ENCODE measurements at places on chromosomes 7 and 10.

- no peak for DNase-seq
Observed at GRCh38 chr10:133511907-133512528, 15.1 kb upstream of the CYP2E1 start.

- no peak for DNase-seq
Observed at GRCh38 chr7:26376175-26376917, 84.7 kb downstream of the SNX10 start.

DNA sequence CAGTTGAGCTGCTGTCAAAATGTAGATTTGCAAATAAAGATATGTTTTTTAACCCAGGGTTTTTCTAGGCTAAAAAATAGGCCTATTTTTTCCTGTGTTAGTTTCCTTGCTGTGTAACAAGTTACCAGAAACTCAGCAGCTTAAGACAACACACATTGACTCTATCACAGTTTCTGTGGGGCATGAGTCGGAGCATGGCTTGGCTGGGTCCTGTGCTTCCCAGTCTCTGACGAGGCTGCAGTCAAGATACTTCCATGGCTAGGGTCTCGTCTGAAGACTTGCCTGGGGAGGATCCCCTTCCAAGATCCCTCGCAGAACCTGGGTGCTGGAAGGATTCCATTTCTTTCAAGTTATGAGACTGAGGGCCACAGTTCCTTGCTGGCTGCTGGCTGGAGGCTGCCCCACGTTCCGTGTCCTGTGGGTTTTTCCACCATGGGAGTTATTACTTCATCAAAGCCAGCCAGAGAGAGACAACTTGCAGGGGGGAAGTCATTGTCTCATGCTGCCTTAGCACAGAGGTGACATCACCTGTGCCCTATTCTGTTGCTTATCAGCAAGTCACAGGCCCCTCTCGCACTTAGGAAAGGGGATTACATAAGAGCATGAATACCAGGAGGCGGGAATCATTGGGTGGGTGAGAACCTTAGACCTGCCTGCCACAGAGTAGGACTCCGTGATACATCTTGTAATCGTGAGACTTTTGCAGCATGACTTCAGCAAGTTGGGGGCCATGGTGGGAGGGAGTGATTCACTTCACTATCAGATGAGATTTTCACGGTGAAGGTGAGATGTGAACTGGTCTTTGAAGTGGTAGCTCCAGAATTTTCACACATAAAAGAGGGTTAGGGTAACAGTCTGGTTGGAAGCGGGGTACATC is 77.9 kb downstream of the CCNY start:
- DNase-seq = peak; percentile 56

DNA sequence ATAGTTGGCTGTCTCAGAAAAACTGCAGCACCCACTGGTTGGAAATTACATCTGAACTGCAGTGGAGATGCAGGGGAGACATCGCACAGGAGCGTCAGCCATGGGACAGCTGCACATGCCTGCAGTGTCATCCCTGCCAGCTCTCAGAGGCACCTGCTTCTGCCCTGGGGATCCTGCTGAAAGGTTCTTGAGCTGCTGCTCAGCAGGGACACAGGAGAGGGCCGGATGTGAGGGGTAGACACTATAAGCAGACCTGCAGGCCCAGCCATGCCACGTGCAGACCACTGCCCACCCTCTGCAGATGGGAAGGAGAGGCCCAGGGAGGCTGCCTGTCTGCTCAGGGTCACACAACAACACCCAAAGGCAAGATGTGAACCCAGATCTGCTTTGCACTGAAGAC is 601.4 kb downstream of the DNAJB6 start:
- DNase-seq = no peak

DNA sequence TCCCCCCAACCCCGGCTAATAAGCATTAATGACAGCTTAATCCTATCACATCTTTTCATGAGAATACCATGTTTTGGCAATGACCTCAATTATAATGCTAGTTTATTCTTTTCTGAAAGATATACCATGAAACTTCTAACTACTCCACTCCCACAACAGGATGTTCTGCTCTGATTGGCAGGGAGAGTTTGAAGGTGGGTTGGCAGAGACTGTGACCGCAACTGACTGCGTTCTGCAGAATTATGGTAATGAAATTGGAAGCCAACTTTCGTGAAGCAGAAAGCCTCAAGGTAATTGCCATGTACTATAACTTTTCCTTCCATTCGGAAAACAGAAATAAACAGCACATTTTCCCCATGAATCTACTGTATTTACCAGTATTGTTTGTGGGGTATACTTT is 288.2 kb upstream of the SEMA3D start:
- DNase-seq = no peak

GRCh38 chr10:11181978-11182377 is 164.3 kb downstream of the CELF2 start:
- no peak for DNase-seq

DNA sequence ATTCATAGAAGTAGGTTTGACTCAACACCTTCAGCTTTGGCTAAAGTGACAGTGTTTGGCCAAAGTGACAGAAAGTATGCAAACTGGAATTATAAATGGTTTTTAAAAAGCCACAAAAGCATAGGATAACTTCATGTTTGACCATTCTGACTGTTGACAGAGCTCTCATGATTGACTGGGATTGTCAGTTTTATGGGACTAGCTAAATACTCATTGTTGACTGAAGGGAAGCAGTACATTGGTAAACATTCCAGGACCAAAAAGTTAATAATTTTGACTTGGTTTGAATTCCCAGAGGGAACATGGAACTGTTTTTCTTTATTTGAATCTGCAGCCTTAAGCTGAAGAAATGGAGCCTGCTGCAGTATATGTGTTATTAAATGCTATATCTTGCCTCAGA is 84.6 kb upstream of the STEAP4 start:
- no peak for DNase-seq

DNA sequence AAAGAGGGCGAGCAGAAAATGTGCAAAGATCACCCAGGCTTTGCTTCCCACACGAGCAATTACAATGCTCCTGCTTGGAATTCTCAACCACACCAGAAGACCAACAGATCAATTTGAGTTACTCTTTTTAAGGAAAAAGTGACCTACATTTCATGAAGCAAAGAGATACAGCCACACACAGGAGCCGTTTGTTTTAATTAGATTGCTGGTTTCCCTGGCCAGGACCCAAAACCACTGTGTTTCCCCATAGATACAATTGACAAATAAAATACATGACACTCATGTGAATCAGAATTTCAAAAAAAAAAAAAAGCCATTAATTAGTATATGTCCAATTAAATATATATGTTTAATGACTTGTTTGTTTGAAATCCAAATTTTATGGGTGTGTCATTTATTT is 458.3 kb downstream of the PLXDC2 start:
- no peak for DNase-seq

DNA sequence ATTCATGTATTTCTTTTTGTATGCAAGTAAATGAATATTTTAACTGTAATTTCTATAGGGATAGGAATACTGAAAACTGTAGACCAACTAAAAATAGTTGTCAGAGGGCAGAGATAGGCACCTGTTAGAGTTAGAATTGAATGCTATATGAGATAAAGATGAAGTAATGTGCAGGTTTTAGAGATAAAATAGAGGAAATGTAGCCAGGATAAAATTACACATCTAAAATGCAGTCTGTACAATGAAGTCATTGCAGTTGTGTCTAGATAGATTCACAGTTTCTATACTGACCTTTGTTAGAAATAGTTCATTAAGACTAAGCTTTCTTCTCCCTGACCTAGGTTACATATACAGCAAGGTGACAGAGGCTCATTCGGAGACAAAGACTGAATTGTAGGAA is 46.2 kb downstream of the SMNDC1 start:
- DNase-seq = no peak

DNA sequence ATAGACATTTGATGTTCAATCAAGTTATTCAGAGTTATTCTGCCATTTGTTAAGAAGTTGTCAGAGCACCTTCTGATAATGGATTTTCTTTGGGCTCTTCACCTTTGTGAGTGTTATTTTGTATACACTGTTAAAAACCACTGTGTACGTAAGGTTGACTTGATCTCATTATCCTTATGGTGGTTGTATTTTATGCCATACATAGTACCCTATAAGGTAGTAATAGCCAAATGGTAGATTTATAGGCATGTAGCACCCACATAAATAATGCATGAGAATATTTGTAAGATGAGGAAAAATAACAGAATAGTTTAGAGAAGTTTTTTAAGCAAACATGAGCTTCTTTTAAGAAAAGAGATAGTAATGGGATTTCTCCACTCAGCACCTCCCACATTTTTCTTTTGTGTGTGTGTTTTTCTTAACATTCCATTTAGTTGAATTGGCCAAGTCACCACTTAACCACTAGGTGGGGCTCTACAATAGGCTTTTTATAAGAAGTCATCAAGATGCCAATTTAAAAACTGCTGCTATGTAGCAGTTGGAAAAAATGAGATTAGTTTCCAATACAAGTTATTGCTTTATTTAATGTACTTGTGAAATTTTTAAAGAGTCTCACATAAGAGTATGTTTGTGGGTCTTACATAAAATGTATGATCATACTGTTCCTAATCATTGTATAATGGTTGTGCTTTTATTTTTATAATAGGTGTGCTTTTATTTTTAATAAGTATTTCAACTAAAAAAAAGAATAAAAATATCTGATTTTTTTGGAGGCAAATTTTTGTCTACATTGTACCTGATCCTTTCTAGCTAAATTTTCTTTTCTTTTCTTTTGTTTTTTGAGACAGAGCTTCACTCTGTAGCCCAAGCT is 41.1 kb upstream of the STMP1 start:
- no peak for DNase-seq

GRCh38 chr7:17320102-17320497 is 21.6 kb downstream of the AHR start:
- no peak for DNase-seq

GRCh38 chr7:127527561-127527960 is 57.8 kb downstream of the GCC1 start:
- no peak for DNase-seq

DNA sequence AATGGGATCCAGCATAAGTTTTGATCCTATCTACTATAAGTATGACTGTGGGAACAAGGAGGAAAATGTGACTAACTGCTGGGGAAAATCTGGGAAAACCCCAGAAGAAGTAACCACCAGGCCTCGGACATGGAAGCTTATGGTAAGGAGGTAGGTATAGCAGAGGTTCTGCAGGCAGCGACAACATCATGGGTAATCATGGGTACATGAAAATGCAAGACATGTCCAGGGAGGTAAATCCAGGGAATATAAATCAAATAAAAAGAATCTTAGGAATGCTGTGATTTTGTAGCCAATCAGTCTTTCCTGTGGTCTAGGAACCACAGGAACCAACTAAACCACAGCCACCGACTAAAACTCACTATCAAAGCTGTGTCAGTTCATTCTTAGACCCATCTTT is 168.3 kb upstream of the NPY start:
- no peak for DNase-seq

- no peak for DNase-seq
Observed at GRCh38 chr10:62182171-62182570, 86.5 kb downstream of the RTKN2 start.

GRCh38 chr7:133412942-133413341 is 160.1 kb downstream of the EXOC4 start:
- no peak for DNase-seq

GRCh38 chr7:142094861-142095260 is 16.7 kb upstream of the MGAM2 start:
- no peak for DNase-seq

GRCh38 chr10:87860156-87860795 is 3.1 kb downstream of the KLLN start:
- DNase-seq = peak; percentile 1

DNA sequence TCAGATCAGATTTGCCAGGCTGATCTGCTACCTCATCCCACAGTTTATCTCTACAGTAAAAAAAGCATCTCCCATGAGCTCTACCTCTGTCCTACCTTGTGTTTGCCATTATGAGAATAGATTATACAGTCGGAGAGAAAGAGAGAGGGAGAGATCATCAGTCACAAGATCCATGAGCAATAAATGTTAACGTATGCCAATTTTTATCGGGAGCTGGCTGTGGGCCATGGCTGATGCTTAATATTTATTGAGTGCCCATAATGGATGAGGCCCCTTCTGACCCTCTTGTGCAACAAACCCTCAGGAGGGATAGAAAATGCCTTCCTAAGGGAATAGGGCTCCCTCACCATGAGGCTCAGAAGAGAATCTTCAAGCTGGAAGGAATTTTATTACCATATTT is 52.8 kb downstream of the C10orf90 start:
- DNase-seq = no peak

DNA sequence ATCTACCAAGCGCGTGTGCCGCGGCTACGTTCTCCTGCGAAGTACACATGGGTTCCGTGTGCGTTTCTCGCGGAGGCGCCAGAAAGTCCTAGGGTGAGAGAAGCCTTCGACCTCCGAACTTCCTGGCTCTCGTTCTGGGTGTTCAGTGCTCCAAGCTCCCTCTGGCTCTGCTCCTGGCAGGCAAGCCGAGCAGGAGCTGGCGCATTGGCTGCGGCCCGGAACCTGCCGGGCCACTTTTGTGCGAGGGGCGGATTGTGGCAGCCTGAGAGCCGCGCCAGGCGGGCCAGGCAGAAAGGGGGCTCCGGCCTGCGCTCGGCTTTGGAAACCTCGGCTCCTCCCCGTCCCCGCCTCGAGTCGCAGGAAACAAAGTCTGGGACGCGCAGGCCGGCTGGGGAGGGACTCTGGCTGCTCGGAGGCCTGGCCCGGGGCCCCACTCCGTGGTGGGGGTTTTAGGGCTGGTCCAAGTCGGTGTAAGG is 9.6 kb downstream of the EMX2 start:
- no peak for DNase-seq

GRCh38 chr10:28632584-28632945 is 44.8 kb upstream of the BAMBI start:
- no peak for DNase-seq

GRCh38 chr7:81007051-81007450 is 88.2 kb upstream of the SEMA3C start:
- no peak for DNase-seq

- DNase-seq = no peak
Observed at GRCh38 chr7:76280408-76280807, 22.1 kb upstream of the HSPB1 start.

- DNase-seq = no peak
Observed at GRCh38 chr7:20980232-20980631, 193.5 kb upstream of the SP8 start.

DNA sequence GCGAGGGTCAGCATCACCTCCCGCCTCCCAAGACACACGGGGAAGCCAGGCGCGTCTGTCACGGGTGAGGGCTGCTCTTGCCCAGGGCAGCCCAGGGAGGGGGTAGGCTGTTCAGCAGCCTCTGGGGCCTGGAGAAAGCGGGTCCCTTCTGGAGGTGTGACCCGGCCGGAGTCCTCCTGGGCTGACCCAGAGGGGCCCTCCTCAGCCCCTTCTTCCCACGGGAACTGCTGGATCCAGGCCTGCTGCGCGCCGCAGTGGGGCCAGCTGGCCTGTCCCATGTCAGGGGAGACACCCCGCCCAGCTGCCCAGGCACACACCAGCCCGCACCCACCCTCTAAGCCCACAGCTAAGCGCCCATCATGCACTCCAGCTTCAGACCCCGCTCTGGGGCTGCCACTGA is 41.8 kb downstream of the INSIG1 start:
- DNase-seq = no peak

GRCh38 chr10:103800789-103801540 is 54.4 kb downstream of the SH3PXD2A start:
- DNase-seq = no peak

GRCh38 chr7:112410092-112410491 is 40.2 kb upstream of the IFRD1 start:
- no peak for DNase-seq

Measured in caudate nucleus (tissue), 63 donors.